GM12864 (cell line): ENCODE measurements at places on chromosomes 16 and 17.

DNA sequence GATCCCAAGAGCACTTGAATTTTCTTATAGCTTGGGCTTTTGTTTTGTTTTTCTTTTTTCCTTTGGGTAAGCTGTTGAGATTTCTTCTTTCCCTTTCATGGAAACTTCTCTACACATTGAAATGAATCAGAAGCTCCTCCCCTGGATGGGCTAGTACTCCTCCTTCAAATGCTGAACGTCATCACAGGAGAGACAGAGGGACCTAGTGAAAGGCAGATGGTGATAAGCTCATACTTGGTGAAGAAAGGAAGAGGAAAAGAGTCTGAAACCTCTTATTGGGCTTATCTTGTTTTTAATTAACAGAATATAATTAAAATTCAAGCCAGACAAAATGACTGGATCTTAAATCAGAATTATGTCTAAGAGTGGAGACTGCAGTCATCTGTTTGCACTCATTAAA is 147.3 kb downstream of the SNX11 start:
- no peak for DNase-seq

DNA sequence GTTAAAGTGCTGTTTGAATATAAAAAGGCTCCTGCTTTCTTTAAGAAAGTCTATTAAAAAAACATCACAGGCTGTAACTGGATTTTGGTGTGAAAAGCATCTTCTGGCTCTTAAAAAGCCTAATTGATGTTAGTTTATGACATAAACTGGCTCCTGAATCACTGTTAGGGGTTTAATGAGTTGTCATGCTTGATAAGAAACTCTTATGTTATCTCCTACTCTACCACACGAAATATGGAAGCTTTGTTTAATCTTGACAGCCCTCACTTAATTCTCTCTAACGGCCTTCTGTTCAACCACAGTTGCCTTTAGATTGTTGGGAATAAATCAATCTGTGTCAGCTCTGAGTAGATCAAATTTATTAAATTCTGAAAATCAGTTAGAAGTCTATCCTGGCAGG is 51.5 kb downstream of the CPPED1 start:
- DNase-seq: no peak

GRCh38 chr17:67421869-67422273 is 44.8 kb downstream of the PITPNC1 start:
- peak; percentile 30 for DNase-seq

DNA sequence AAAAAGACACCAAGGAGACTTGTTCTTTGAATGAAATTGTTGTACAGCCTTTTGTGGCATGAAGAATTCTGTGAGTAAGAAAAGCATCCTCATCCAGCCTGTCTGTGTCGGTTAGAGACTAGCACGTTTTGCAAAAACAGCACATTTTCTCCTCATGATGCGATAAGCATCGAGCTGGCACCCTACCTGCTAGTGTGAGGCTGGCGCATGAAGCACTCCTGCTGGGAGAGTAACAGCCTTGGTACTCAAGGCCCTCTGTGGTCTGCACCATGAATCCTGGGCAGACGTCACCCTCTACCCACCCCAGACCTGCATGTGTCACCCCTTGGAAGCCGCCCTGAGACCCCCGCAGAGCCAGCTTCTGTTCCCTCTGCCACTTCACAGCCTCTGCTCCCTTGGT is 92.6 kb upstream of the TMEM132E start:
- DNase-seq: no peak

DNA sequence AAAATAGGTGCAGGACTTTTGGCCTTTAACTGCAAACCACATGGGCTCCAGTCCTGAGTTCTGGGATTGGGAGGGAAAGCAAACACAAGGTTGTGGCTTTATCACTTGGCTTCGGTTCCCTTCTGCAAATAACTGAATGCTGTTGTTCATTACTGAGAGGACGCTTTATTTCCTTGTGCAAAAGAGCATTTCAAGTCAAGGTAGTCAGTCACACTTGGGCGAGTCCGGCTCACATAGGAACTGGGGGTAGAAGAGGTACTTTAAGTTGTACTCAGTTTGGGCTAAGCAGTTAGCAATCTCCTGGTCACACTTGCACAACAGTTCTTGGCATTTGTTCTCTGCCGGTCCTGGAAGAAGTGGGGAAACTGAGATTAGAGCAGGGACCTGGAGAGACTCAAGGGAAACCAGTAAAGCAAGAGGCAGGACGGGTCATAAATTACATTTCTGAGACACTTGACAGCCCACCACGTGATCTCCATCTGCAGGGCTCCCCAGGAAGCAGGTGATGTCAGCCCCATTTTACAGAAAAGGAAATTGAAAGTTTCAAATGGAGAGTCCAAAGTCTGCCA is 21.6 kb downstream of the PLA2G10 start:
- DNase-seq: peak; percentile 61

GRCh38 chr17:78725448-78726021 is 56.5 kb downstream of the CYTH1 start:
- DNase-seq: peak; percentile 57
